Hepatocyte (in vitro differentiated cells): ENCODE measurements at places on chromosomes 6 and 20. TPM values are rescaled to one million over a fixed set of nuclear protein-coding genes. Genes with fewer than 3 reads are reported as not detected.
A peak's percentile ranks its signal among the peaks of the same experiment; 100 is the strongest.

GRCh38 chr6:62283796-62284411 lies 2.1 kb downstream of the KHDRBS2 start:
- peak; percentile 76 for DNase-seq

The KCNK17 gene
- polyA plus RNA-seq: not detected in 2 replicates

The PHACTR3 gene
- 7.5 and 9.1 TPM in 2 replicates for polyA plus RNA-seq

The CDH22 gene
- polyA plus RNA-seq: 0.15 TPM in 1 of 2 replicates, not detected in the other

DNA sequence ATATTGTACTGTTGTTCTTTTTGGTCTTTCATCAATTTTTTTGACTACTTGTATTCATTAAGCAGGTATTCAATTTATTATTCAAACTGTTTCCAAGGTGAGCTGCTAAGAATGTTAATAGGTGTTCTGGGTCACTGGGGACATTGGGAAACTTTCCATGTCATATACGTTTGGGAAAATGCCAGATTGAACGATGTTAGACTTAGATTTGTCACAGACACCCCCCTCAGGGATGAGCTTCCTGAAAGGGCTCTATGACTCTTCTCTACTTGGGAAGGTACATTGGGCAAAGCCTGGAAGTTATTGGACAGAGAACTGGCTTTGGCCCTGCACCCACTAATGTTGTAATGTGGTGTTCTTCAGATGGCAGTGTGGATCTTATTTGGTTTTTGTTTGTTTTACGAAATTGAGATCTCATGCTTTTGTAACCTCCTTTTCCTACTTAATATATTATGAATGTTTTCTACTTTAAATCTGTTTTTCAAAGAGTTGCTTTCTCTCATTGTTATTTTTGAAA lies 42.1 kb downstream of the PLCB4 start:
- no peak for DNase-seq

DNA sequence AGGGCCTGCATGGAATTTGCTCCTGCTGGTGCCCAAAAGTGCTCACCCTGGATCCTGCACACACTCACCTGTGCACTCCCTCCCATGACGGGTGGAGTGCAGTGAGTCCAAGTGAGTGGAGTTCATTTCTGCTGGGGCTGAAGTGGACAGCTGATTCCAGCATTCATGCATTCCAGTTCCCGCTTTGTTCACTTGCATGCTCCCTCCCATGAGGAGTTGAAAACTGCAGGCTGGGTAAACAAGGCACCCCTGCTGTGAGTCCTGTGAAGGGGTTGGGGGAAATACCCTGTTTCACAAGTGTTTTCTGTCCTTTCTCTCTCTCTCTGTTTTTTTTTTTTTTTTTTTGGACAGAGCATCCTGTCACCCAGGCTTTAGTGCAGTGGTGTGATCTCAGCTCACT lies 454.1 kb upstream of the NOX3 start:
- DNase-seq: no peak

The HM13 gene
- 460 and 461 TPM in 2 replicates for polyA plus RNA-seq

The FAM209B gene
- polyA plus RNA-seq: 0.26 TPM in 1 of 2 replicates, not detected in the other
